SW 1271 (cell line): ENCODE measurements at places on chromosomes 4 and X.

- no peak for DNase-seq
Observed at GRCh38 chrX:12961196-12961718, 13.7 kb upstream of the TMSB4X start.

DNA sequence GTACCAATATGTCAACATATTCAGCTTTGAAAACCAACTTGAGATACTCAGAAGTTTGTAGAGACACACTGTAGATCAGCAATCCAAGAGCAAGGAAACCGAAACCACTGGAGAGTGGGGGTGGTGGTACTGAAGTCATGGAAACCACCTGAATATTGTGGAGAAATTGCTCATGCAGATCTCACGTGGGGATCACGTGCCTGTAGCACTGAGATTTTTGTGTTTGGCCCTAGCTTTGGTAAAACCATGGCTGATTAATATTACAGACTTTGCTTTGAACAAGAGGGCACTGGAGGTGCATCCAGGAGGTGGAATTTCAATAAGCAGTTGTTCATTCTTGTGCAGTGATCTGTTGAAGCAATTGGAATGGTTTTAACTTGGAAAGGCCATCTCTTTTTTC lies 47.2 kb downstream of the GBA3 start:
- no peak for DNase-seq

GRCh38 chrX:6440648-6441047 lies 94.3 kb downstream of the VCX3A start:
- DNase-seq = no peak

DNA sequence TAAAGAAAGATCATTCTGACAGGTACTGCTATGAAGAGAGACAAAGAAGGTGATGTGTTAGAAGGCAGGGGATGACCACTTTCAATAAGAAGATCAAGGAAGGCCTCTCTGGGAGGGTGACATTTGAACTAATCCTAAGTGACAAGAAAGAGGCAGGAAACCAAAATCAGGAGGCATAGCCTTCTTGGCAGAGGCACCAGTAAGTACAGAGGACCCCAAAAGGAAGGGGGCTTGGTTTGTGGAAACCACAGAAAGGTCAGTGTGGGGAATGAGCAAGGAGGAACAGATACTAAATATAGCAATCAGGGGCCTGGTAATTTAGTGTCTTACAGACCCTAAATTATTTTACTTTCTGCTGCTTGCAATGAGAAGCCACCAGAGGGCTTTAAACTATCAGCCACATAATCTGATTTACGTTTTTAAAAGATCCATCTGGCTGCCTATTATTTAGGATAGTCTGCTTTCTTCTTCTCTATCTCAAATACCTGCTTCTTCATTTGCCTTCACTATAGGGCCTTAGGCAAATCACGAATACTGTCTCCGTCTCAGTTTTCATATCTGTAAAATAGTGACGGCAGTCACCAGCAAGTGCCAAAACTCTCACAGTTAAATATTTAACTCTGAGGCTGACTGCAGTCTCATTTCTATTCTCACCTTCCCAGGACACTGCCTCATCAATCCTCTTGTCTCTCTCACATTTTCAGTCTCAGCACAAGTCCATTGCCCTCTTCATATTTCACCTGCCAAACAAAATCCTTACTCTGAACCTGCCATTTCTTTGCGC lies 16.7 kb downstream of the NR3C2 start:
- DNase-seq = no peak

GRCh38 chr4:3530051-3530450 lies 2.2 kb downstream of the LRPAP1 start:
- DNase-seq = no peak

GRCh38 chr4:94743838-94744237 lies 13.9 kb upstream of the BMPR1B start:
- no peak for DNase-seq

- no peak for DNase-seq
Observed at GRCh38 chrX:99795495-99795894, 614.6 kb downstream of the PCDH19 start.

DNA sequence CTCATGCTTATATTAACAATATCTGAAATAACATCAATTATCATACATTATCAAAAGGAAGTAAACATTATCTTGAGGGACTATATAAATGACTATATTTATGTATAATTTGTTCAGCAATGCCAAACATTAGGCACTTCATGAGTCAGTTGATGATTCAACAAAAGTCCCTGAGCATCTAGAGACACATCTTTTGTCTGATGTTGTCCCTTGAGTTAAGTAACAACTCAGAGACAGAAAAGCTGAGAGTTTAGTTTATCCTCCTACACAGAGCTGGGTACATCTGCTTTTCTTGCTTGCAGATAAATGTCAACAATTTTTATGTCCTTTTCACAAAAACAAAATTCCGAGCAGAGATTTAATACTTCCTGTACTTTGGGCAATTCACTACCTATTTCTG lies 311.1 kb downstream of the INPP4B start:
- no peak for DNase-seq

- DNase-seq = no peak
Observed at GRCh38 chrX:54049801-54050200, 5.5 kb upstream of the PHF8 start.

DNA sequence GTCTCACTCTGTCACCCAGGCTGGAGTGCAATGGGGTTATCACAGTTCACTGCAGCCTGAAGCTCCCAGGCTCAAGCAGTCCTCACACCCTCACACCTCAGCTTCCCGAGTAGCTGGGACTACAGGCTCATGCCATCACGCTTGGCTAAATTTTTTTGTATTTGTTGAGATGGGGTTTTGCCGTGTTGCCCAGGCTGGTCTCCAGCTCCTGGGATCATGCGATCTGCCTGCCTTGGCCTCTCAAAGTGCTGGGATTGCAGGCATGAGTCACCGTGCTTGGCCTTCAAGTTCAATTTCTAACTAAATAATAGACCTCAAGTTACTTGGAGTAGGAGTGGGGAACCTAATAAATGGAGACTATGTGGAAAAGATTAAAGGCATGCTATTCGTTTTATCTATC lies 48.9 kb downstream of the MND1 start:
- no peak for DNase-seq

DNA sequence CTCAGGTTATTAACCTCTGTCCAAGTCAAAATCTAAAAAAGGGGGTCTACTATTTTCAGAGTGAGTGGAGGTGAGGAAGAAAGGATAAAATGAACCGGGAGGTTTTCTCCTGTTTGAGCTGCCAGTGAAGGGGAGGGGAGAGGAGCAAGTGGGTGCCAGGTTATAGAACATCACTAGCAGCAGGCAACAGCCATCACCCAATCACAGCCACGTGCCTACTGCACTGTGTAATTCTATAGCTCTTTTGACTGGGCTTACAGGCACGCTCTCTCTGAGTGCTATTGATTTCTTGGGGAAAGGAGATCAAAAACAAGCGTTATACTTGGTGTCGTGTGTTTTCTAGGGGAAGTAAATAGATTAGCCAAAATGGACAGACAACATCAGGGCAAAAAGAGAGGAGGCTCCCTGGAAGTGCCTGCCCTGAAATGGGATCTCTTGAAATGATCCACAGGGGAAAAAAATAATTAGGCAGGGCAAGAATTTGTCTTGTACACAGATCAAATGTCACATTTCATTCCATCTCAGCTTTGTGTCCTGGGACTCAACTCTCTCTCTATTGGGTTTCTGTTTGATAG lies 300.5 kb upstream of the LCORL start:
- no peak for DNase-seq
